ENCODE measurements at places on chromosomes 1 and 21.

DNA sequence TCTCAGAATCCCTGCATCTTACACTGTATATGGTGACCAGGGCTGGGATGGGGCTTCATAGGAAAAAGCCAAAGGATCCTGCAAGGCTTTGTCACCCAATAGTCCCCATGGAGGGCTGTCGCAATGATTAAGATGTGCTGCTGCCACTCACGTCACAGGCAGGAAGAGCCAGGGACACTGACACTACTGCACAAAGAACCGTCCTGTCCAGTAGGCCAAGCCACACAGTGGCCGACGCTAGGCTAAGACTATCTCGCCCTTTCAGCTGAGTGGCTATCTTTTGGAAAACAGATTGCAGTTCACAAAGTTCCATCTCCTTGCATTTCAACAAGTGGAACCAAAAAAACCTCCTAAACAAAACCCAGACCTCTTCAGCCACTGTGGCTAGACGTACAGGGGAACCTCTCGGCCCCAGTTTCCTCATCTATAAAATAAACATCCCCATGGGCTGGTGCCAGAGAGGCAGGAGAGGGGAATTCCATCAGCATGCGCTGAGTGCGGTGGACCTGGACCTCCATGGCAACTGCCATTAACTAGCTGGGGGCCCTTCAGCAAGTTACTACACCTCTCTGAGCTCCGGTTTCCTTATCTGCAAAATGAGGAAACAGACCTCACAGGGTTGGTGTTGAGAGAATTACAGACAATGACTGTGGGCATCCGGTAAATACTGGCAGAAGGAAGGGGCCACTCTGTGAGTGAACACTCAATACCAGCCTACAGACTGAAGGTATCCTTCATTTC lies 8.7 kb downstream of the CAPZB start:
- no peak for DNase-seq

DNA sequence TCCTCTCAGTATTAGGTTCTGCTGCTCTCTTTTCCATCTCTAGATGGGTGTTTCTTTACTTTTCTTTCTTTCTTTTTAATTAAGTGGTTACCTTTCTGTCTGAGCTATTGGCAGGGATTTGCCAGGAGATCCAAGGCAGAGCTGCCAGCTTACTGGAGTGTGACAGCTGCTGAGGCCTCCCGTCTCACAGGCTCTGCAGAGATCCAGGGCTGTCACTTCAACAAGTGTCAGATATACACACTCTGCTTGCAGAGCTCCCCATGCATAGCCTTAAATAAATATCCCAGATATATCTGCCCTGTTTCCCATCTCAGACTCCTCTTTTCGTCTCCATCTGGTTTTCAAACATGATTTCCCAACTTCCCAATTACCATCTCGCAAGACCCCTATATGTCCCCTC lies 124.3 kb downstream of the NOS1AP start:
- DNase-seq, result no peak

- peak; percentile 83 for DNase-seq
Measured at GRCh38 chr1:116122955-116123757, 12.0 kb downstream of the MAB21L3 start.

GRCh38 chr1:14689996-14690615 lies 91.6 kb downstream of the KAZN start:
- peak; percentile 18 for DNase-seq

- no peak for DNase-seq
Measured at GRCh38 chr21:34819357-34819999, 150.7 kb downstream of the CLIC6 start.

DNA sequence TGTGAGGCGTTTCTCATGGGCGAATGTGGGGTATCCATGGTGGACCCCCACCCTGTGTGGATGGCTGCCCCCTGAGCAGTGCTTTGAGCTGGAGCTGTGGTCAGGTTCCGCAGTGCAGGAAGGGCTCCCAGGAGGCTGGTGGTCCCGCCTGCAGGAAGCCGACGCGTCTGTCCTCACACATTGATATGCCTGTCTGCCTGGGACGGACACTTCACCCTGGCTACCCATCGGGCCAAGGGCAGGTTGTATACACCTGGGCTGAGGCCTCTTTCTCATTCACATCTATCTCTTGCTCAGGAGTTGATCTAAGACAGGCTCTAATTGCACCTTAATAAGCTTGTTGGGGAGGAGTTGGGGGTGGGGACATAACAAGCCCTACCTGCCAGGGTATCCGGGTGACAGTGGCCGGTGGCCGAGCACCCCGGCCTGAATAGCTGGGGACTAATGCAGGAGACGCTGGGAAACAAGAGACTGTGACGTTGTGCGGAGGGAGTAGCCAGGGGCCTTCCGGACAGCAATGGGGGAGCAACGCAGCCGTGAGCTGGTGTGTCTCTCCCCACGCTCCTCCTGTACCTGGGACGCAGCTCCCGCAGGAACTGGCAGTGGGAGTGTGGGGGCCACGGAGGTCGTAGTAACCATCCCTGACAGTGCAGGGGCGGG lies 21.7 kb downstream of the PDXK start:
- DNase-seq, result no peak

- DNase-seq, result no peak
Measured at GRCh38 chr1:216248628-216249027, 174.6 kb downstream of the USH2A start.

- no peak for DNase-seq
Measured at GRCh38 chr1:192518700-192519099, 56.9 kb upstream of the RGS1 start.

GRCh38 chr1:16198444-16199156 lies 13.9 kb downstream of the ARHGEF19 start:
- no peak for DNase-seq

DNA sequence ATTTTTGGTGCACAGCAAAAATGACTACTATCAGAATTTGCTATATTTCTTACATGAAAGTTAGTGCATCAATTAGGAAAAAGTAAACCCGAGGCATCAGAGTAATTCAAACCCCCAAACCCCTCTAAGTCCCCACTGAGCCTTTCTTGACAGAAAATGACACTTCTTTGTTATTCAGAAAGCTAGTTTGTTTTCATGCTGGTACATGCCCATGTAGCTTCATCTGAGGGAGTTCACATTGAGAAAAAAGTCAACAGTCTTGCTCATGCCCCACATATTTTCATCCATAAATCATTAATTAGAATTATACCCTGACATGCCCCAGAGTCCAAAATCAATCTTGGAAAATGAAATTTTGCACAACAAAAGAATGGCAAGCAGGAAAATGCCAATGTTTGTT lies 39.9 kb upstream of the PDC start:
- DNase-seq, result no peak

- no peak for DNase-seq
Measured at GRCh38 chr1:30902593-30903290, 5.8 kb downstream of the SDC3 start.

- DNase-seq, result no peak
Measured at GRCh38 chr1:210232511-210233215, at the start of gene SERTAD4. TSS of gene SERTAD4 (plus strand) at chr1:210232796. CDS start at chr1:210237961, 5,165 bp downstream.

- DNase-seq, result no peak
Measured at GRCh38 chr1:232696466-232696865, 66.5 kb upstream of the SIPA1L2 start.

GRCh38 chr1:193270996-193271395 lies 84.6 kb upstream of the B3GALT2 start:
- DNase-seq, result peak; percentile 32
